NCI-H187 (cell line): ENCODE measurements at places on chromosomes 1 and 21.

DNA sequence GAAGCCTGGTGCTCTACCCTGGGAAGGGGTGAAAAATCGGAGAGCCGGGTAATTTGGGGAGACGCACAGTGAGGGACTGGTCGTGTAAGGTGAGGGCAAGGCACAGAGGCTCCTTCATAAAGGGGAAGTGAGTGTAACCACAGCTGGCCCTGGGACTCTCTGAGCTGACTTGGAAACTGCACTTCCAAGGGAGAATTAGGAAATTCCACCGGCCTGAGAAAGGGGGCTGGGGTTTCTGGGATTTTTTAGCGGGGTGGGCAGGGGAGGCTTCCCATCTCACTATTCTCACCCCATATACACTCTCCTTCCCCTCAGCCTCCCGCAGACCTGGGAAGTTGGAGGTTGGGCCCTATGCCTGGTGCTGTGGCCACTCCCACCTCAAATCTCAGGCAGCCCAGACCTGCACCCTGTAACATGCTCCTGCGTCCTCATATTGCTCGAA, 88.3 kb upstream of the IPO9 start:
- no peak for DNase-seq

DNA sequence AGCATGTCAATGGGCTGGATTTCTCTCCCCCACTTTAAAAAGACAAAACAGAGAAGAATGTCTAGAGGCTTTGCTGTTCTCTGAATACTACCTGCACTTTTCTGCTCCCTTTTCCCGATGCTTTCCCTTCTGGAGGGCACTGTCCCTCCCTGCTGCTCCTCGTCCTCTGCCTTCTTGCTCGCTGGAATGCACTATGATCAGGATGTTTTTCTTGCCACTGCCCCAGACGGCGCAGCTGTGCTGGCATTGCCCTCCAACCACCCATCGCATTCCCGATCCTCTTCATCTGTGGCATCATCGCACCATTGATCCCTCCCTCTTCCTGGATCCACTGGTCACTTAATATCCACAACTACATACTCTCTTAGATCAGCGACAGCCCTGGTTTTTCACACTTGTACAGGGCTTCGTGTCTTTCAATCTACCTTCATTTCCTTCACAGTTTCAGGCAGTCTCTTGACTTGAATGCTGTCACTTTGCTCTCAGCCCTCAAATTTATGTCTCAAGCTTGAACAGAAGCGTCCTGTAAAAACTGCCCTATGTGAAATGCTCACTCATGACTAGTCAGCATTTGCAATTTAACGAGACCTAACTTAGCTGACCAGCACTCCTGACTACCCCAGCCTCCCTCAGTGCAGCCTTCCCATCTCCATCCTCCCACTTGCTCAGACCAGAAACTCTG, 3.5 kb upstream of the OR11L1 start:
- DNase-seq = no peak

DNA sequence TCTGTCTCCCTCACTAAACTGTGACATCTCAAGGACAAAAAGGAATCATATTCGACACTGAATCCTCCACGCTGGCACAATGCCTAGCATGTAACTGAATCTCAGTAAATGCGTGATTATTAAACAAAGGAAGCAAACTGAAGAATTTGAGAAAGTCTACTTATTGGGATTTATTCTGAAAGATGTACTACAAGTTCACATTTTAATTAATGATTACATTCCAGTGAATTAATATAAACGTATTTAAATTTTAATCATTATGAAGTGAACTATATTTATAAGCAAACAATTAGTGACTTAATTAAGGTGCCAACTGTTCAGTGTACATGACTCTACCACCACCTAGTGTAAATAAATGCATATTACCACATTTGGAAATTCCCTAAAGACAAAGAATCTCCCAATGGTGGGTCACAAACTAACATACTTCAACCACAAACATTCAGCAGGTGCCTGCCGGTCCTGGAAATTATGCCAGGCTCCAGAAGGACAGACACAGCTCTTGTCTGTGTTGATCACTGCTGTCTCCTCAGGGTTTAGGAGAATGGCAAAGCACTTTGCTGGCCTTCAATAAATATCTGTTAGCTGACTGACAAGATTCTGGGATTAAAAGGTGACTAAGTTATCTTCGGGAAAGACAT, 56.3 kb downstream of the SMYD3 start:
- no peak for DNase-seq

- DNase-seq = no peak
Observed at GRCh38 chr1:31708324-31708723, 4.5 kb upstream of the COL16A1 start.

GRCh38 chr1:228768355-228769000, 33.2 kb downstream of the RHOU start:
- DNase-seq = no peak

GRCh38 chr1:220705782-220706181, 15.6 kb downstream of the C1orf115 start:
- DNase-seq = no peak

- no peak for DNase-seq
Observed at GRCh38 chr1:223760833-223761232, 48.5 kb downstream of the CAPN2 start.
